Astrocyte of the spinal cord (primary cell): ENCODE measurements at places on chromosomes 13 and 19.

DNA sequence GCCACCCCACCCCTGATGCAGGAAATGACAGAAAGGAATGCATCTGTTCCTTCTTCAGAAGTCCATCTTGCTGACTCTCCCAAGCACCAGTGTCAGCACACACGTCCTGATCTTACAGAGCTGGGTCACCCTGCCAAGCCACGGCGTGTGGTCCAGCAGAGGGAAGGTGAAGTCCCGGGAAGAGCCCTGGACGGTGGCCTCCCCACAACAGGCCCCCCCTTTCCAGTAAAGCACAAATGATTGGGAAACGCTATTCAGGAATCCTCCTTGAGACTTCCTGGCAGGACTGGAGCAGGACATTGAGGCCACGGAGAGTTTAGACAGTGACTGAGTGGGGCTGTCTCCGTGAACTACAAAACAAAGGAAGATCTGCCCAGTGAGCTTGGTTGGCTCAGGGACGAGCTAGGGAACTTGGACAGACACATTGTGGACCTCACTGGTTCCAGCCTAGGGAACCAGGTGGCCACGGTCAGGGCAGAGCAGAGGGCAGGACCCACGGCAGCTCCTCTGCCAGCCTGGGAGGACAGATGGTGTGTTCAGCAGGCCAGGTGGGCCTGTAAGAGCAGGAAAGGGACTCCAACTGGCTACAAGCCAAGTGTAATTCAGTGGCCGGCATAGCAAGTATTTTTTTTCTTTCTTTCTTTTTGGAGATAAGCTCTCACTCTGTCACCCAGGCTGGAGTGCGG lies 41.7 kb downstream of the ELL start:
- DNase-seq = no peak

DNA sequence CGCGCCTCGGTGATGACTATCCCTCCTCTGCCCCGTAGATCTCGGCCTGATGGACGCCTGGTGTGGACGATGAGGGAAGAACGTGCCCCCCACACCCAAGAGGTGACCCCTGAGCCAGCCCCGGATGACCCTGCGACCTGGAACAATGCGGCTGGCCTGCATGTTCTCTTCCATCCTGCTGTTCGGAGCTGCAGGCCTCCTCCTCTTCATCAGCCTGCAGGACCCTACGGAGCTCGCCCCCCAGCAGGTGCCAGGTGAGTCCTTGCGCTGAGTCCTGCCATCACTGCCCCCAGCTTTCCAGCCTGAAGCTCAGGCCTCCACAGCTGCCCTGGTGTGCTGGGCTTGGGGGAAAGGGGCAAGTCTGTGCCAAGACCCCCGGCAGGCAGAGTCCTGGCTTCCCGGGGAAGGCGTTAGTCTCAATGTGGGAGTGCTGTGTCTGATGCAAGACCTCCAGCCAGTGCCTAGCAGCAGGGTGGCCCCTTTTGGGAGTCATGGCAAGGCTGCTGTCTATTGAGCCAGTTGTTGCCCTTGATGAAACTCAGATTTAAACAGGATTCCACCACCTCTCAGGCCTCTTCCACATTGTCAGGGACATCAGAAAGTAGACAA lies 67.5 kb downstream of the CHST8 start:
- no peak for DNase-seq

- DNase-seq = peak; percentile 77
These were observed 22.3 kb upstream of the TFDP1 start for GRCh38 chr13:113562085-113562749.

DNA sequence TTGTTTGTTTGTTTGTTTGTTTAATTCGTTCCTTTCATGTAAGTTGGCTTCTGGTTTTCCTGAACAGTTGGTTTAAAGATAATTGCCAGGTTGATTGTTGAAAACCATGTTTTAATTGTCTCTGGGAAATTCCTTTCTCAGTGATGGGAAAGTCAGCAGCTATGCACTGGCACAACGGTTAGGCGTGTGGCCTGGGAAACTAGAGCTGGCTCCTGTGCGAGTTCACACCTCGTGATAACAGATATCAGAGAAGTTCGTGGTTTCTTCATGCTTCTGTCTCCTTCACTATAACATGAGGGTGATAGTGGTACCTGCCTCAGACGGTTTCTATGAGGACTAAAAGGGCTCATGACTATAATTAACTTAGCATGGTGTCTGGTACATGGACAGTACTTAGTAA lies 153.5 kb downstream of the STK24 start:
- no peak for DNase-seq
